Activated T-cell treated with anti-CD3 and anti-CD28 coated beads for 24 hours (primary cell): ENCODE measurements at places on chromosomes 6 and 20.
A peak's percentile ranks its signal among the peaks of the same experiment; 100 is the strongest.

DNA sequence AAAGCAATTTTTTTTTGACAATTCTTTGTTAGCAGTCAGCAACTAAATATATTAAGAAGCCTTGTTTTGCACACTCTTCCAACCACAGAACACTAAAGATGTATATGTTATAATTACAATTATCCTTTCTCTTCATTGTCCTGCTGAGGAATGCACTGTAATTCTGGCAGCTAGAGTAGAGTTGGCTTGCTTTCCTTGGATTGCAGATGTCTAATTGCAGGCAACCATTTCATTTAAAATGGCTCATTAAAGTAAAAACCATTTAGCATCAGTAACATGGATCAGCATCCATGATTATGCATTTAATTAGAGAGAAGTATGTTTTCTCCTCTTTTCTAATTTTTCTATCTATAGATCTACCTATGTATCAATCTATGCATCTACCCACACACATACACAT lies 335.4 kb downstream of the GRIK2 start:
- DNase-seq: no peak

GRCh38 chr6:44284121-44284520 lies 13.9 kb downstream of the TMEM151B start:
- no peak for DNase-seq

GRCh38 chr6:41555326-41556300 lies 9.4 kb downstream of the FOXP4 start:
- DNase-seq: no peak

GRCh38 chr6:137102050-137102848 lies 57.5 kb upstream of the IL20RA start:
- DNase-seq: no peak

DNA sequence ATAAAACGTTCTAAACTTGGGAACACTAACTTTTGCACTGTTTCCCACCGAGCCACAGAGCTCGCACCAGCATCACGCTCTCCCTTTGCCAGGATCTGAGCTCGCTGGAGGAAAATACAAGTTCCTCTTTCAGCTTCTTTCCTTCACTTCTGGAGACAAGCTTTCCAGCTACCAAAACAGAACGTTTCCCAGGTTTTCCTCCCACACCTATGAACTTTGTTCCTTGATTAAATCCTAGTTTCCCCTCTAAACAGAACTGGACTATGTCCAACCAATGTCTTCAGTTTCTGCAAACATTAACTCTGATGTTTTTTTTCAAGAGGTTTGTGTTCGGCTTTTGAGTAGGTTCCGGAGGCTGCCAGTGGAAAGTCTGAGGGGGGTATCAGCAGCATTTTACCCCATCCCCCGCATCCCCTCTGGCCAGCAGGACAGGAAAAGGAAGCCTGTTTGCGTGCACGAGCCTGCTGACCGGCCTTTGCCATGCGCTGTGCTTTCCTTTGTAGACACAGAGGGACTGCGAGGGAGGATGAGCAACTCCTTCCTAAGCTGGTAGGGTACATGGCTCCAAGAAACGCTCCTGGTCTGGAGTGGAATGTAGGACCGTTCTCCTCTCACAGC lies 135.5 kb downstream of the LY86 start:
- DNase-seq: no peak

GRCh38 chr20:52303281-52303950 lies 111.8 kb upstream of the ZFP64 start:
- peak; percentile 11 for DNase-seq

DNA sequence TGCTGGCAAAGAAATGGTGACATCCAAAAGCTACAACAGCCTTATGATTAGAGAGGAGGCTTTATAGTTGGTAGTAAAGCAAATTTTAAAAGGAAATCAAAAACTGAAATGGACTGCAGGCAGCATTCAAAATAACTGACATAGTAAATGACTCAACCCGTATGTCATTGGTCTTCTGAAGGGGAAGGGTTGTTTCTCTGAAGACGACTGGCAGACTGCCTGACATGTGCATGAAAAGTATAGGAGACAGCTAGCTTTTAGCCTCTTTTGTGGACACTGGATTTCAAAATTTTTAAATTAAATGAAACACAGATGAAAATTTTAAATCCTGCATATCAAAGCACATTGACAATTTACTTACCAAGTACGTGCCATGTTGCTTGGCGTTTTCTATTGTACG lies 90.7 kb downstream of the TRMT6 start:
- DNase-seq: no peak
